ENCODE measurements at places on chromosomes 11 and 22.

DNA sequence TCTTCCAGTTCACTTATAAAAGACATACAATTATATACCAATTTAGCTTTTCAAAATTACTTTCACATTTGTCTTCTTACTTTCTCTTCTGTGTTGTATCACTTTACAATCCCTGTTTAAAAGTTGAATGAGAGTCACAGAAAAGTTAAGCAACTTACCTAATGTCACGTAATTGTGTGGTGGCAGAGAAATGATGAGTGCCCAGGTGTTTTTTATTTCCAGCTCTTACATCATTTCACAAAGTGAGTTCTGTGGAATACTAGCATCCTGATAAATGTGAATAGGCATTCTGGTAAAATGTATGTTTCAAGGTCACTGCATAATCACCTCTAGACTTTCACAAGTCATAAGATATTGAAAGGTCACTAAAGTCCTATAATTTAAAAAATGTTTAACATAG, 133.0 kb upstream of the FIBIN start:
- DNase-seq, result no peak

- DNase-seq, result no peak
These were observed 703.4 kb downstream of the NTM start for GRCh38 chr11:132073787-132074186.

DNA sequence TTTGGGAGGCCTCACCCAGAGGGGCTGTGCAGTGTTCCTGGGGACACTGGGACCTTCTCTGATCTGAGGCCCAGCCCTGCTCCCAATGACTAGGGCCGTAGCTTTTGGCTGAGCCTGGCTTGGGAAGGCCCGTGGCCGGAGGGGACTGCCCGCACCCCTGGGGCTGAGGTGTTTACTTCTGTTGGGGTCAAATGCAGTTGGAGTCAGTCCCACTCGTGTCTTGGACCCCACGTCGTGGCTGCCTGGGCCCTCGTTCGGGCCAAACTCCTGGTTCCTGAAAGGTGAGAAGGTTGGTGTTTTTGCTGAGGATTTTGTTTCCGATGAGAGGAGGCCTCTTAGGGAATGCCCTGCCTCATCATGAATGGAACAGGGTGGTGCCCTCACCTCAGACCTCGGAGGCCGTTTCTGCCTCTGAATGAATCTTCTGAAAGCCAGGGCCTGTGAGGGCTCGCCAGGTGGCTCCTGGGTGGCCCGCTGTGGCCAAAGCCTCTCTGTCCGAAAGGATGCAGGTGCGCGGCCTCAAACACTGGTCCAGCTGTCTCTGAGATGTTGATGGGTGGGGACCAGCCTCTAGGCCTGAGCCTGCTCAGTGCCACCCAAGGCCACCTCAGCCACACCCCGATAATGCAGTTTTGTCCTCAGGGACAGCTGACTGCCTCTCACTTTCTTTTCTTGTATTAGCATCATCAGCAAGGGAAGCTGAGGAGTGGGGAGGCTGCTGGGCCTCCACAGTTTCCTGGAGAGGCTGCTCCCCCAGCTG, 40.3 kb upstream of the A4GALT start:
- no peak for DNase-seq

DNA sequence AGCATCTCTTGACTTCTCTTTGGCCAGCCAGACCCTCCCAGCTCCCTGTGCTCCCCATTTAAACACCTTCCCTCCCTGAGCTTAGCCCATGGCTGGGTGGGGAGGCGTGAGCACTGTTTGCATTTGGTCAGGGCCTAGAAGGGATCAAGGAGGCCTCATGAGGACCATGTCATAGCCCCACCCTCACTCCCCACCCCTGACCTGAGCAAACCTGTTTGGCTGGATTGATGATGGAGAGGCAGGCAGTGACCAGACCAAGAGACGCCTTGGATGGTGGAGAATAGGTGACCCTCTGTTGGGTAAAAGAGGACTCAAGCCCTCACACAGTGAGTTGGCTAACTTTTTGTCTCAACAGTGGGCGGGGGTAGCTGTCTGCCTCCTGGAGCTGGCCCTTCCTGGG, 49.9 kb downstream of the ST3GAL4 start:
- DNase-seq, result no peak

GRCh38 chr11:120061761-120062560, 76.0 kb downstream of the TRIM29 start:
- no peak for DNase-seq

GRCh38 chr22:17921871-17922821, 102.2 kb downstream of the MICAL3 start:
- DNase-seq, result peak; percentile 11

DNA sequence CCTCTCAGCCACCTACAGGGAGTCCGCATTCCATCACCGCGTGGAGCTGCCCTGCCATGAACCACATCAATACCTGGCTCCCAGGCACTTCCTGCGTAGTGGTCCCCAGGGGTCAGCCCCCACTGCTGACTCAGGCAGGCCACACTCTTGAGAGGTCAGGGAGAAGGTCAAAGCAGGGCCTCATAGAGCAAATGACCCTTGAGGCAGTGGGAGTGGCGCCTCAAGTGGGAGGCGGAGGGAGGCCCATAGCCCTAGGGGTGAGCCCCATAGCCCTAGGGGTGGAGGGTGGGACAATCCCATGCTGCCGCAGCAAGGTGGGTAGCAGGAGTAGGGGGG, 5.0 kb downstream of the PRDX5 start:
- no peak for DNase-seq

DNA sequence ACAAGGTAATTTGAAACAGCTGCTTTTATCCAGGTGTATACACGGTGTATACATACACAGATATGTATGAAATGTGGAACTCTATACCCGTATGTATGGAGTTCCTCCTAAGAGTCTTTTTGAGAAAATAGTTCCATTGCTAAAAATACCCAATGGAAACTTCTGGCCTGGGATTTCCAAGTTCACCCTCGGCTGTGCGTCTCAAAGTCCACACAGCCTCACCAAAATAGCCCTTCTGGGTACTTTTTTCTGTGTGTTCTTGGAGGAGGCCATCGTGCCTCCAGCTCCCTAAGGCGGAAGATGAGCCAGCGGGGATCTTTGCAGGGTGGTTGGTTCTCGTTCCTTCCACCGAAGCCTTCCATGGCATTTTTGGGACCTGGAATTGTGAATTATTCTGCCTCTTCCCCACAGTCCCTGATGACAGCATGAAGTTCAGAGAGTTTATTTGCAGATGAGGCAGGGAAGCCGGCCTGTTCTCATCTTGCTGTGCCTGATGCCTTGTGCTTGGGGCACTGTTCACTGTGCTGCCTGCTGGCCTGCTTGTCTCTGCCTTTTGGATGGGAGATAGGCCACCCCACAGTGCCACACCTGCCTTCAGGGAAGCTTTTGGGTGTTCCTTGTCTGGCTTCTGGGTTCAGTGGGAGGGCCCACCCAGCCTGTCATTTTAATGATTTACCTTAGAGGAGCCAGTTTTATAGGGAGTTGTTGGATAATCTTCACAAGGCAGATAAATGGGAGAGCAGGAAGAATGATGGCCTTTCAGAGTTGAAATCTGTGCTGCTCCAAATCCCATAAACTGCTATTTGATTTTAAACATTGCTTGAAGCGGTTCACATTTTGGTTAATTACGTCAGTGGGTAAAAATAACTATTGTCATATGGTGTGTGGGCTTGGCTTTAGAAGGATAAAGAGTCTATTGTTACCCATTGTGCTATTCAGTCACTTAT, 112.7 kb upstream of the OR4B1 start:
- DNase-seq, result no peak

DNA sequence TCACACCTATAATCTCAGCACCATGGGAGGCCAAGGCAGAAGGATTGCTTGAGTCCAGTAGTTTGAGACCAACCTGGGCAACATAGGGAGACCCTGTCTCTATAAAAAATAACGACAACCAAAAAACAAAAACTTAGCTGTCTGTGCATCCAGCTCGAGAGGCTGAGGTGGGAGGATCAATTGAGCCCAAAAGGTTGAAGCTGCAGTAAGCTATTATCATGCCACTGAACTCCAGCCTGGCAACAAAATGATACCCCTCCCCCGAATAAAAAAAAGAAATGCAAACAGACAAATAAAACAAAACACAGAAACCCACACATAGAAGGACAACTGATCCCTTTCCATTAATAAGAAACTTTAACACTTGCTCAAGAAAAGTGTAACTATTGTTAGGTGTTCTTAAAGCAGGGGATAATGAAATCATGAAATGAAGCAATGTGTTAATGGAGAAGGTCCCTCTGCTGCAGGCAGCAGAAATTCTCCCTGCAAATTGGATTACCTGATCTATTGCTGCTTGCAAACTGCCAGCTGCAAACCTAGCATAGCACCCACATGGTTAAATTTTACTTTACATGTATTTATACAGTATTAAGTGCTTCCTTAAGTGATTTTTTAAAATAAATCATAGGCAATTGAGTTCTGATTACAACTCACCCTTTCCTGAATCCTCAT, 226.3 kb downstream of the SBF2 start:
- DNase-seq, result no peak

DNA sequence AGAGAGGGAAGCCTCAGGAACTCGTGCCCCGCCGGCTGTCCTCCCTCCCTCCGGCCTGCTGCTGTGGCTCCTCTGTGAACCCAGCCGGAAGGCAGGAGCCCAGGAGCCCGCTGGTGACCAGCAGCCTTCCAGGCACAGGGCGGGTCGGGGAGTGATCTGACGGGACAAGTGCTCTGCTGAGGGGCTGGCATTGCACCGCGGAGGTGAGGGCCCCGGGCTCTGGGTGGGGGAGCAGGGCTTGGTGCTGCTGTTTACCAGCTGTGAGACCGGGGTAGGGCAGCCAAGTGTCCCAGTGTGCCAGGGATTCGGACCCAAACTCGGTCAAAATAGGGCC, 53.3 kb downstream of the FLRT1 start:
- DNase-seq, result no peak

- no peak for DNase-seq
These were observed 276.8 kb upstream of the SESN3 start for GRCh38 chr11:95507794-95508193.

Measured in uterus (tissue), 4 donors.